Aorta (tissue), 5 donors: ENCODE measurements at places on chromosomes 3 and 15. TPM values are rescaled to one million over a fixed set of nuclear protein-coding genes. Genes with fewer than 3 reads are reported as not detected.

The SEC11A gene
- 115 TPM for total RNA-seq

The IGSF10 gene
- total RNA-seq: 7.7 TPM

The GABRA5 gene
- total RNA-seq: not detected

The ARHGEF26 gene
- 16.4 TPM for total RNA-seq

The PLA2G4D gene
- total RNA-seq: not detected

The AADACL2 gene
- total RNA-seq: not detected

The FAM107A gene
- 10.2 TPM for total RNA-seq

The SLC22A13 gene
- total RNA-seq: 1.1 TPM

The DLEC1 gene
- 0.26 TPM for total RNA-seq

The GBE1 gene
- total RNA-seq: 64.0 TPM

GRCh38 chr3:140135461-140135860 lies 200.5 kb downstream of the CLSTN2 start:
- DNase-seq: no peak

DNA sequence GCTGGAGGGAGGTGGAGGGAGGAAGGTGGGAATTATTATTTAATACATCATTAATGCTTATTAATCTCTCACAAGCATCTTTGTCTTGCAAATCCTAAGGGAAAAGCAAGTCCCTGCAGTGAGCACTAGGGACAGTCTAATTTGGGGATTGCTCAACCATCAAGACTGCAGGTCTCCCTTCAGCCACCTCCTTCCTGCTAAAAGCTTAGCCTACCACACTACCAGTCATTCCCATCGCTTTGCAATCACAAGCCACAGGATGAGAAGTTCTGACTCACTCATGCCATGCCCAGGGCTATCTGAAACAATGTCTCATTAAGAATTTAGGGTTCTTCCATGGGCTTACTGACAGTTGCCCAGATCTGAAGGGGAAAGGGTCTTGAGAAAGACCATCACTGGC lies 51.0 kb upstream of the EIF1B start:
- DNase-seq: no peak

DNA sequence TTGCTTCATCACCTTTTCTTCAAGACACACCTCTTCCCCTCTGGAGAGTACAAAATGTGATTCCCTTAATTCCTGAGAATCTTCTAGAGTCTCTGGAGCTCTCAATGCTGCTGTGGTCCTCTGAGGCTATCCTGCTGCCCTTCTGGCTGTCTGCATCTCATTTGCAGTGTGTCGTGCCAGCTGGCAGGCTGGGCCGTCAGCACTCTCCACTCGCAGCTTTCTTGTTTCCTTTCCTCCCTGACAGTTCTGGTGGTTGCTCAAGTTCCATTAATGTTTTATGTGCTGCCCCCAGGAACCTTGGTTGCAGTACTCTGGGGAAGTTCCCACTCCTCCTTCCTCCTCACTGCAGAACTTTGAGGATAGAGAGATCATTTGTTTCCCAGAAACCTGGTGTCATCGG lies 210.8 kb upstream of the ROPN1 start:
- DNase-seq: peak; percentile 81

DNA sequence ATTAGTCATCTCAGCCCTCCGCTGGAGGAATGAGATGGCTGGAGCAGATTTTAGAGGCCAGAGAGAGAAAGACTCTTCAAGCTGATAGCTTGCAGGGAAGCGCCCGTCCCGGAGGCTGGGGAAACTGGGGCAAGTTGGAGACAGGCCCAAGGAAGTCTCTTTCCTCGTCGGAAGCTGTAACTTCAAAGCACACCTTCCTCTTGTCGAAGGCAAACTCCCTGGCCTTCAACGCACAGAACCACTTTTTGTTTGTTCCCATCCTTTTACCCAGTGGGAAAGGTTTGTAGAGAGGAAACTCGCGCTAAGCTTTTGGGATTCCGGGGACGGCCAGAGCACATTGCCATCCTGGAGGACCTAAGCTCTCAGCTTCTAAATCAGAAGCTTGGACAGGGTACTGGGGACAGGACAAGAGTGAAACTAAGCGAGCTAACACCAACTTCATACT lies 900 bp upstream of the EOMES start:
- DNase-seq: no peak

GRCh38 chr15:101206176-101206591 lies 45.7 kb downstream of the CHSY1 start:
- no peak for DNase-seq

- DNase-seq: peak; percentile 50
These were observed 40.0 kb downstream of the FOXP1 start for GRCh38 chr3:71543371-71544016.

DNA sequence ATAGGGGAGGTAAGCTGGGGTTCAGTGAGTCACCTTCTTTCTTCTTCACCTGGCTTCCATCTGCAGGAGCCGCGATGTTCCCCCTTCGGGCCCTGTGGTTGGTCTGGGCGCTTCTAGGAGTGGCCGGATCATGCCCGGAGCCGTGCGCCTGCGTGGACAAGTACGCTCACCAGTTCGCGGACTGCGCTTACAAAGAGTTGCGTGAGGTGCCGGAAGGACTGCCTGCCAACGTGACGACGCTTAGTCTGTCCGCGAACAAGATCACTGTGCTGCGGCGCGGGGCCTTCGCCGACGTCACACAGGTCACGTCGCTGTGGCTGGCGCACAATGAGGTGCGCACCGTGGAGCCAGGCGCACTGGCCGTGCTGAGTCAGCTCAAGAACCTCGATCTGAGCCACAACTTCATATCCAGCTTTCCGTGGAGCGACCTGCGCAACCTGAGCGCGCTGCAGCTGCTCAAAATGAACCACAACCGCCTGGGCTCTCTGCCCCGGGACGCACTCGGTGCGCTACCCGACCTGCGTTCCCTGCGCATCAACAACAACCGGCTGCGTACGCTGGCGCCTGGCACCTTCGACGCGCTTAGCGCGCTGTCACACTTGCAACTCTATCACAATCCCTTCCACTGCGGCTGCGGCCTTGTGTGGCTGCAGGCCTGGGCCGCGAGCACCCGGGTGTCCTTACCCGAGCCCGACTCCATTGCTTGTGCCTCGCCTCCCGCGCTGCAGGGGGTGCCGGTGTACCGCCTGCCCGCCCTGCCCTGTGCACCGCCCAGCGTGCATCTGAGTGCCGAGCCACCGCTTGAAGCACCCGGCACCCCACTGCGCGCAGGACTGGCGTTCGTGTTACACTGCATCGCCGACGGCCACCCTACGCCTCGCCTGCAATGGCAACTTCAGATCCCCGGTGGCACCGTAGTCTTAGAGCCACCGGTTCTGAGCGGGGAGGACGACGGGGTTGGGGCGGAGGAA lies 2.6 kb downstream of the ISLR2 start:
- no peak for DNase-seq

DNA sequence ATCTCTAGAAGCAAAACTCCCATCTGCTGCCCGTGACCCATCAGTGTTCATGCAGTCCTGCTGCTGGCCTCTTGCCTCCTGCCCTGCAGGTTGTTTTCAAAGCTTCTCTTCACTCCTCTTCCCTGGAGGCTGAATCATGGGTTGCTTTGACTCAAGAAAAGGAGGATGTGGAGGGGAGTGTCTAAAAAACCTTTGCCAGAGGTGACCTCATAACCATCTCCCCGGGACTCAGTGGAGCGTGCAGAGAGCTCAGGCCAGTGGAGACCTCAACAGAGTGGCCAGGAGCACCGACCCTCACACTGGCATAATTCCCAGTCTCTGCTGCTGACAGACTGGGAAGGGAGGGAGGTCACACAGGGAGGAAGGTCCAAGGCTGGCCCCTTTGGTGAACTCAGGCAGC lies 60.9 kb upstream of the ITGA11 start:
- DNase-seq: no peak

DNA sequence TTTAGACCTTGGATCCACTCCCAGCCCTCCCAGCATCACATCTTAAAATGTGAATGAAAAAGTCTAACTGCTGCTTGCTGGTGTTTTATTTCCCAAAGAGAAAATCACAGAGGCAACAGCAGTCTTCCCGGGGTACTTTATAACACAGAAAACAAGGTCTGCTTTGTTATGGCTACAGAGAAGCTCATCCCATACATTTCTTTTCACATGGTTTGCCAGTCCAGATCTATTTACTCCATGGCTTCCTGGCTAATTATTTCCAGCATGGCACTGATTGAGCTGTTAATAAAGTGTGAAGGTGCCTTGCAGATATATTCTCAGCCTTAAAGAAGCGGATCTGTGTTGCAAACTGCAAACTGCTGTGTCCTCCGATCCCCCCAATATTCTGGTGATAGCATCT lies 466.1 kb upstream of the CFAP20DC start:
- DNase-seq: no peak

GRCh38 chr15:53681056-53681455 lies 78.4 kb downstream of the WDR72 start:
- DNase-seq: no peak

DNA sequence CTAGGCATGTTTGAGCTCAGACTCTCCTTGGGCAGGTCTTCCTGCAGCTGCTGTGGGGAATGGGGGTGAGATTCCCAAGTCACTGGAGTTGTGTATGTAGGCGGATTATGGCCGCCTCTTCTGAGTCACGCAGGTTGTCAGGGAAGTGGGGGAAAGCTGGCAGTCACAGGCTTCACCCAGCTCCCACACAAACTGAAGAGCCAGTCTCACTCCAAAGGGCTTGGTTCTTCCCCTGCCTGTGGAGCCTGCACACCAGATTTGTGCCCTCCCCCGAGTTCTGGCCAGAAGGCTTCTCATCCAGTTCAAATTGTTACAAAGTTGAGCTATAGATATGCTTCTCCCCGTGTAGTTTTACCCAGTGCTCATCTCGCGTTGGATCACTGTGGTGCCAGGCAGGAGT lies 53.5 kb downstream of the CPNE4 start:
- DNase-seq: no peak

- DNase-seq: no peak
These were observed 1.8 kb upstream of the CCR9 start for GRCh38 chr3:45884368-45885201.

GRCh38 chr15:47551079-47551478 lies 166.2 kb upstream of the SEMA6D start:
- DNase-seq: no peak

DNA sequence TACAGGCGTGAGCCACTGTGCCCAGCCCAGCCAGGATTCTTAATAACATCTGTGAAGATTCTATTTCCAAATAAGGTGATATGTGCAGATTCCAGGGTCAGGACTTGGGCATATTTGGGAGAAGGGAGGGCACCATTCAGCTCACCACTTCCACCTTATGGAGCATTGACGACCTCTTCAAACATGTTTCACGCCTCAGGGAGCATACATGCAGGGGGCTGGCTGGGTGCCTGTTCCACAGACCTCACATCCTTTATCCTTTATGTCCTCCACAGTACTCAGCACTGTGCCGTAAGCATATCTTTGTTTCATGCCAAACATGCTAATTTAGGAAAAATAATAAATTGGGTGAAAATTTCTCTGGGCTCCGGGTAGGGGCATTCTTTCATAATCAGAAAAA lies 229.0 kb downstream of the THSD4 start:
- DNase-seq: no peak

GRCh38 chr15:61656391-61656790 lies 403.9 kb downstream of the VPS13C start:
- DNase-seq: no peak

DNA sequence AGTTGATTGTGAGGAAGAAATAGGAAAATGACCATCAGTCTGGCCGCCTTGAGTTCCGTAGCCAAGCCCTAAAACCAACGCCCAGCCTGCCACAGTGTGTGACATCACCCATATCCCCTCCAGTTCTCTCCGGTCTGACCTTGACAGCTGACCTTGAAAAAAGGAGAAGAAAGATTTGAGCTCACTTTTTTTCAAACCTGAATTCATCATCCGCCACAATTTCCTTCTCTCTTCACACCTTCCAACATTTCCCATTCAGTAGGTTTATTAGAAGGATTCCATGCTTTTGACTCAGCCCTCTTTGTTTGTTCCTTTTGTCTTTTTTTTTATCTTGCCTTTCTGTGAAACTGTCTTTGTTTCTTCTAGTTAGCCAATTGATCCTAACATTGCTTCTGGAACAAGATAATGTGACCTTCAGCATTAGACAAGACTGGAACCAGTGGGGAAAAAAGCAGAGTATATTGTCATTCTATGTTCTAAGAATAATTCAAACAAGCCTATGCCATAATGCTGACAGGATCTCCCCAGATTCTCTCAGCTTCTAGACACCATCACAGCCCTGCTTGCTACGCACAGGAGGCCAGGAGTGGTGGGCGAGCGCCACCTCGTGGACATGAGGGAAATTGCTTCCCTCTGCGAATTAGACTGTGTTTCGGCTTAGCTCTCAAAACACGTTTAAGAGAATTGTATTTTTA lies 283.1 kb downstream of the FGF12 start:
- DNase-seq: peak; percentile 81

DNA sequence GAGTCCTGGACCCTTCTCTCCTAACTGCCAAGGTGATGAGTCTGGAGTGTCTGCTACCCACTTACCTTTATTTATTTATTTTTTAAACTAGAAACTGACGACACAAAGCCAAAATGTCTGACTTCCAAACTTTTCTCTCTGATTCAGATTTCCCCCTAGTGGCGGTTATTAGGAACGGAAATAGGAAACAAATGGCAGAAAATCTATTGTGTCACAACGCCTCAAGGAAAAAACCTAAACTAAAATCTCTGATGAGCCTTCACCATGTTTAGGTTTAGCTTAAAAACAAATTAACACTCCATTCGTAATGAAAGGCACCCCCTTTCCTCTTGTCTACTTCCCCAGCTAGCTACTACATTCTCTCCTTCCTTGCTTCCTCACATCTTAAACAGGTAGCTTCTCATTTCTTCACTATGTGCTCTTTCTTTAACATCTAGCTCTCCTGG lies 94.0 kb upstream of the MEX3B start:
- DNase-seq: no peak

DNA sequence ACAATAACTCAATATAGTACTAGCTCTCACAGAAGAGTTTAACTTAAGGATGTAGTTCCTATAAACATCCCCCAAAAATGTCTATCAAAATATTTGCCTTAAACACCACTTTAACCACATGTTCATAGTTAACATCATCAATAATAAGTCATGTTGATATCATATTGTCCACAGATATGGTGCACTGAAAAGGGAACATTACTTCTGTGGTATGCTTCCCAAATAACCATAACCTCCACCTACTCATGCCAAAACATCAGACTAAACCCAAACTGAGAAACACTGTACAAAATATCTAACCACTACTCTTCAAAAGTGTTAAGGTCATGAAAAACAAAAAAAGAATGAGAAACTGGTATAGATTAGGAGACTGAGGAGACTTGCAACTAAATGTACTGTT lies 32.9 kb downstream of the SLC4A7 start:
- DNase-seq: no peak

DNA sequence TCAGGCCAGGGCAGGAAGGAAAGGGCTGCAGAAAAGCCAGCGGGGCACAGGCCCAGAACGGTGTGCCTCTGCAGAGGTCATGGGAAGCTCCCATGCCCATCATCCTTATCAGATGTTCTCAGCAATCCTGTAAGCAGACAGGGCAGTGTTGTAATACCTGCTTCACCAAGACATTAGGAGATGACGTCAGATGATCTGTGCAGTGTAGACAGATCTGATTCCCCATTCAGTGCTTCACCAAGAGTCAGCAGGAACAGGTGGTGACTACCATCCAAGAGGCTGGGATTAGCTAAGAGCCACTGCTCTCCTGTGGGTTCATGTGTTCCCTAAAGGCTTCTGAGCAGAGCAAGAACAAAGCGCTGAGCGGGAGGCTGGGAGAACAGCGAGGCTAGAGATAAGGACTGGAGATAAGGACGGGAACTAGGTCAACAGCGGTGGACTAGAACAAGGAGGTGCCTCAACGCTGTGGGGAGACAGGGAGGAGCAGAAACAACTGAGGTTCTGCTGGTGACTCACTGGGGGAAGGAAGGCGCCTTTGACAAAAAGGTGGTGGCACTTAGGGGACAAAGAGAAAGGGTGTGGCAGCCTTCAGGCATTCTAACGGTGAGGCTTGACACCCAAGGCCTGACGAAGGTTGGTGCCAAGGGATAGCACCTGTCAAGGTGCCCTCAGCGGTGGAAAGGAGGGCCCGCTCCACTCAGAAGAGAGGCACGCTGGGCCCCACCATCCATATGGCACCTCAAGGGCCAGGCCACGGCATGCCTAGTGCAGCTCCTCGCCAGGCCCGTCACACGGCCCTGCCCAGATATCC lies 28.4 kb downstream of the CCDC12 start:
- no peak for DNase-seq
